ENCODE measurements at places on chromosomes 3 and 15.

GRCh38 chr3:175868626-175869025 is 1009.5 kb downstream of the NAALADL2 start:
- no peak for DNase-seq

DNA sequence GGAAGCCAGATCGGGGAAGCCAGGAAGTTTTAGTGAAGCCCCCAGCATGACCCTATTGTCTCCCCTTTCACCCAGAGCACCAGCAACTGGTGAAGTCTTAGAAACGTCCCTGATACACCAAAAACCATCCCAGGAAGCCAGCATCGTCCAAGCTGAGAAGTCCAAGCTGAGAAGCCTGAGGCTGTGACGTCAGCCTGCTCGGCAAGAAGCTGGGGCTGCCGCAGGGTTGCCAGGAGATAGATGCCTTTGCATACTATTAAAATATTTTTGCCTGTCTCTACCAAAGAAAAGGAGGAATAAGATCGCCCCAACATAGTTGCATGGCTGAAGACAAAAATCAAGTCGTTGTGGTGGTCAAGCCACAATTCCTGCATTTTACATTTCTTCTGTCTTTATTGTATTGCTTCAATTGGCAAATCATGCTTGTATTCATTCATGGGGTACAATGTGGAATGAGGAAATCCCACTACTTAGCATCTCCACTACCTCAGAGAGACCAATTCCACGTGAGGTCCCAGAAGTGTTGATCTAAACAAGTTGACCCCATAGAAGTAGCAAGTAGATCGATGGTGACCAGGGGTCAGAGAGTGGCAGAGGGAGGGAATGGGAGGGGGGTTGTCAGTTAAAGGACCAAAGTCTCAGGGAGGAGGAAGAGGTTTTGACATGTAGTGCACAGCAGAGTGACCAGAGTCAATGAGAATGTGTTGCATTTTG is 19.6 kb upstream of the EMC3 start:
- DNase-seq: no peak

GRCh38 chr3:190716211-190716610 is 146.3 kb downstream of the GMNC start:
- no peak for DNase-seq

- peak; percentile 81 for DNase-seq
These were observed 10.1 kb upstream of the CAMK1 start for GRCh38 chr3:9779721-9780457.

DNA sequence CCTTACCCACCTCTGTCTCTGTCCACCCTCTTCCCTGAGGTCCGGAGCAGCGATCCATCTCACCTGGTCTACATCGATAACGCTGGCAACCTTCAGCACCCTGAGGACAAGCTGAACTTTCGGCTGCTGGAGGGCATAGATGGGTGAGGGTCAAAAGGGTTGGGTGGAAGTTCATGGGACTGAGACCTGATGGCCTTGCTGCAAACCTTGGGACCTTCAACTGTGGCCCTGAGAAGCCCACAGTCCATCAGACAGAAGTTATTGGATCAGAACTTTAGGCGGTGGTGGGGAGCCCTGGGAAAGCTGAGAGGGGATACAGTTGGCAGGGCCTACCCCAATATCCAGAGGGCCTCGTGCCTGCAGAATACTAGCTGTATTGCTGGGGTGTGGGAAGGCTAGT is 50.5 kb downstream of the POMGNT2 start:
- no peak for DNase-seq

GRCh38 chr15:80379693-80380092 is 24.5 kb upstream of the ARNT2 start:
- no peak for DNase-seq

GRCh38 chr3:24389108-24390090 is 105.3 kb downstream of the THRB start:
- DNase-seq: no peak
